ENCODE measurements at places on chromosomes 6 and 20.

DNA sequence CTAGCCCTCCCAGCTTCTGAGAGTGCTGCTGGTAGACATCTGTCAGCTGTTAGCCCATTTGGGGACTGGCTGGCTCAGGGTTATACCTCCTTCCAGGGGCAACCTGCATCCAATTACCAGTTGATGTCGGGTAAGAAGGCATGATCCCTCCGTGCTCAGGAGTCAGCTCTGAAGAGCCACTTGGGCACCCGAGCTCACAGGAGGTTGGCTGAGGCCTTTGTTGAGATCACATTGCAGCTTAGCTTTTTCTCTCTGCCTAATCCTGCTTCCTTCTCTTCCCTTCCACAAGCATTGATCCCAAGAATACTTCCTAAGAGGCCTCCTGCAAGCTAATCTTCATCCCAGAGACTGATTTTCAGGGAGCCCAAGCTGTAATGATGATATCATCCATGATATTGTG is 35.5 kb downstream of the SCP2D1 start:
- DNase-seq: no peak

GRCh38 chr6:109166673-109167072 is 71.4 kb downstream of the CEP57L1 start:
- no peak for DNase-seq

- DNase-seq: no peak
Measured at GRCh38 chr6:27312950-27313271, 838 bp upstream of the POM121L2 start.

DNA sequence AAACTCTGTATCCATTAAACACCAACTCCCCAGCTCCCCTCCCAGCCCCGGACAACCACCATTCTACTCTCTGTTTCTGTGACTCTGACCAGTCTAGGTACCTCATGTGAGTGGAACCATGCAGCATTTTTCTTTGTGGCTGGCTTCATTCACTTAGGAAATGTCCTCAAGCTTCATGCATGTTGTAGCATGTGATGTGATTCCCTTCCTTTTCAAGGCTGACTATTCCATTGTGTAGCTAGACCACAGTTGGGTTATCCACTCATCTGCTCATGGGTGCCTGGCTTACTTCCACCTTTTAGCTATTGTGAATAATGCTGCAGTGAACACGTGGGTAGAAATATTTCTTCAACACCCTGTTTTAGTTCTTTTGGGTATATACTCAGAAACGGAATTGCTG is 8.8 kb upstream of the BPHL start:
- DNase-seq: no peak

GRCh38 chr20:1509237-1509636 is 18.0 kb upstream of the SIRPB2 start:
- DNase-seq: peak; percentile 62

GRCh38 chr6:148146717-148147462 is 195.7 kb upstream of the SASH1 start:
- no peak for DNase-seq

DNA sequence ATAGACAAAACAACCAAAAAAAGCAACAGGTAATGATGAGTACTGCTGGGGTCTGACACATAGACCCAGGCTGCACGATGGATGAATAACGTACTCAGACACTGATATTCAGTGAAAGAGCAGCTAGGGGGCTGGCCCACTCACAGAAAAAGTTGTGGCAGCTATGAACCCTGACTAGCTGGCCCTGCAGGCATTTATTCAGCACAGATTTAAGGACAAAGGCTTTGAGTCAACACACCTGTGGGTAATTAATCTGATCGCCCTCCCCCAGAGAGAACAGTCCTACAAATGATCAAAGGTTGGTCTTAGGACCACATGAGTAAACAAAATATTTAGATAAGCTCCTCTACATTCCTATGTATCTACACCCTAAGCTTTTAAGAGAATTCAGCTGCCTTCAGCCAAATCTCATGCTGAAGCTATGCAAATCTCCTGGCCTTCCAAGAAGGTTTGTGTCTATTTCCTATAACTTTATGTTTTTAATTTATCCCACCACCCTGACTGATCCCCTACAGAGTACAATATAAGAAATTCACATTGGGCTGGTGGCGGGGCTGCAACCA is 81.7 kb upstream of the NXT1 start:
- no peak for DNase-seq

DNA sequence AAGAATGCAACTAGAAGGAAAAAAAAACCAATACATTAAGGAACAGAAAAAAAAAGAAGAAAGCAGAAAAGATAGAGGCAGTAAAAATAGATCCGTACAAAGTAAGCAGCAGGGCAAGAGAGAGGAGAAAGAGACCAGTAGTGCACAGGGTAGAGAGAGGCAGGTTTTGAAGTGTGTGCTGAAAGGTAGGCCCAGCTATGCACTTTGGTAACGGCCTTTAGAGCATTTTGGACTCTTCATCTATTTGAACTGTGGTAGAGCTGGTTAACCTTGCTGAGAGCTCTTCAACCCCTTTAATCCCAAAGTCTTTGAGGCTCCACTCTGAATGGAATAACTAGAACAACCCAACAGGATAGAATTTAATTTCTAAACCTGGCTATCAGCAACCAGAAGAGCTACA is 45.2 kb downstream of the ADGRB3 start:
- DNase-seq: no peak

GRCh38 chr20:3115190-3116107 is 30.9 kb upstream of the AVP start:
- DNase-seq: peak; percentile 91

DNA sequence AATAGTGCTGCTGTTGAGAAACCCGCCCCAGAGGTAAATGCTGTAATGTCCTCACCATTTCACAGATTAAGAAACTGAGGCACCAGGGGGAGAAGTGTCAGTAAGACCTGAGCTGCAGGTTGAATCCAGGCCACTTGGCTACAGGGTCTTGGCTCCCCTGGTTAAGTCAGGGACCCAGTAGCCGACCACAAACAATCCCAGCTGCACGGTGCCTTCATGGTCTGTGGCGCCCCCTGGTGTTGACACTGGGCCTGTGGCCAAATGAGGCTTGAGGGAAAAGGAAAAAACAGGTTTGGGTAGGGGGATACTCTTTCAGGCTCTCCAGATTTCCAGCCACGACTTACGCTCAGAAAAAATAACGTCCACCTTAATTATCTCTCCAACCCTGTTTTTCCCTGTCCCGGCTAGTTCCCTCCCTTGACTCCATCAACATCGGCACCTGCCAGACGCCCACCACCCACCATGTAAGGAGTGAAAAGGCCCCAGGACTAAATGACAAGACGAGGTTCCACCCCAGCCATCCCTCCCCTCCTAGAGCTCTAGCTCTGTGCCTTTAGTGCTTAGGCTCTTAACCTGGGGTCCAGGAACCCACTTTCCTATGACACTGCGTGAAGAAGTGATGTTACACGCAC is 47.7 kb upstream of the POLR1H start:
- DNase-seq: peak; percentile 46

DNA sequence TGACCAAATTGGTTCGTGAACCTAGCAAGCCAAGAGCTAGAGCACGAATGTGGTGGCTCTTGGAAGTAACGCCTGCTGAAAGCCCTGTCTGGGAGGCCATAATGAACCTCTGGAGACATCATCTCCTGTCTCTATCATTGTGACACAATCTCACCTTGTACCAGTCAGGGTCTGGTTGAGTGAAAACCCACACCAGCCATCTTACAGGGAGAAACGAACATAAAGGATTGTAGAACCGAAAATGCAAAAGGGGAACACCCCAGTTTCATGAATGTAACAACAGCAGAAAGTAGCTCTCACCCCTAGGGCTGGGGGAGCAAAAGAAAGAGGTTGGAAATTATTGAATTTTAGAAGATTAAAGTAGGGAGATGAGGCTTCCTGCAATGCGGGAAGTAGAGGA is 50.9 kb upstream of the TAB2 start:
- DNase-seq: no peak

DNA sequence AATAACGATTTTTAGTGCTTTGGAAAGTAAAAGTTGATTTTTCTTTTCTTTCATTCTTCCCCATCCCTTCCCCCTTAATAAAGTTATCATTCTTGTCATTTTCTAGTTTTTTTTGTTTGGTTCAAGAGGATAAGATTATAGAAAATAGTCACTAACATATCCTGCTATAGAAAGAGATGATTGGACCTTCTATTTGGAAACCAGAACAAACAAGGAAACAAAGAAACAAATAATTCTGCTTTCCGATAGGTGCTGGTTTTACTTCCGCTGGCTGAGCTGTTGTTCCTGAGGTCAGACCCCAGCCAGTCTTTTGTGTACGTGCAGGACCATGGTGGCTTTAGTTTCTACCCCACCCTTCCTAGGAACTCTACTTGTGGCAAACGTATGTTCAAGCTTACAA is at the start of gene CDH26:
Gene CDH26, plus strand, starts transcription at position 301 of the 400 bp plus-strand sequence. CDS start 304 bp downstream, outside the sequence.
- no peak for DNase-seq

DNA sequence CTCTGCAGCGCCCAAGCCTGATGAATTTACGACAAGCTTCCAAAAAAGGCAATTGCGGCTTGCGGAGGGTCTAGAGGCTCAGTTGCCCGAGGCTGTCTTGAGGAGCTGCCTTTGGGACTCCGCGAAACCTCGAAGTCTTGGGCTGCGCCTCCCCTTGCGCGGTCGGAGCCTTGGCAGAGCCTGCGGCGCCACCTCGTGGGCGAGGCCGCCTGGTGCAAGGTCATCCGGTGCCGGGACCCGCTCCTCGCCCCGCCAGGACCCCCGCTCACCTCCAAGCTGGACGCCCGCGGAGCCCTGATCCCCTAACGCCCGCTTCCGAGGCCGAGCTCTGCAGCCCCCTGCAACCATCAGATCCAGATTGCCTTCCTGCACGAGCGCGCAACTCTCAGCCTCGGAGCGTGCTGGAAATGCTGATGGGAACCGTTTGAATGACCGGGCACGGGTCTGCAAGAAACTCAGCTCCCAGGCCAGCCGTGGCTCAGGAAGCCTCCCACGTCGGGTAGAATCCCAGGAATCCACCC is 14.9 kb upstream of the FAM210B start:
- peak; percentile 81 for DNase-seq

DNA sequence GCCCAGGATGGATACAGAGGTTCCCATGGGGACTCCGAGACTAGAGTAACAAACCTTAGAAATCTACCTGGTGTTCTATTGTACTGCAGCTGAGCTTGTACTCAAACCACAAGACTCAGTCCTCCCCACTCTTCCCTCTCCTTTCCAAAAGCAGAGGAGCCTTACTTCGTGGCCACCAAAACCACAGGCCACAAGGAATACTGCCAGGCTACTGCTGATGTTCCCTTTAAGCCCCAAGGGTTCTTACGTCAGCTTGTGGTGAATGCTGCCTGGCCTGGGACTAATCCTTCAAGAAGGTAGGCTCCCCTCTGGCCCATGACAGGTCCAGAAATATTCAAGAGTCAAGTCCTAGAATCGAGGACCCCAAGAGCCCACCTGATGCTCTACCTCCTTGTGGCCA is 10.5 kb upstream of the DEFB128 start:
- no peak for DNase-seq

- DNase-seq: no peak
Measured at GRCh38 chr20:62788607-62789006, 7.7 kb upstream of the MRGBP start.

GRCh38 chr6:140660295-140660694 is 1285.8 kb upstream of the CITED2 start:
- DNase-seq: no peak

DNA sequence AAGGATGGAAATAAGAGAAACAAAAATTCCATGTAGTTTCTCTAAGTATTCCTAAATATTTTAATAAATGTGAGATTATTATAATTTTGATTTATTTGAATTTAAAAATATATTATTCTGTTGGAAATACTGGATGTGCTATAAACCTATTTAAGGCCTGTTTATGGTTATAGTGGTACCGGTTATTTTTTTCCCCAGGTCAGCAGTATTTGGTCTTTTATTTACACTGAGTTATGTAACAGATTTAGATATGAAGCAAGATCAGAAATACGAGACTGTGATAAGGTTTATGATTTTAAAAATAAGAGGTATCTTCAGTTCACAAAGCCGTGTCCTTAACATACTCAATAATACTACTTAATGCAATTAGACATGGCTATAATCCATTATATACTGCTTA is 634.3 kb upstream of the POU3F2 start:
- DNase-seq: no peak
